ENCODE measurements at places on chromosomes 3 and 15.

- no peak for DNase-seq
Measured at GRCh38 chr15:77671362-77672056, 38.8 kb upstream of the LINGO1 start.

GRCh38 chr3:83011481-83011880 lies 1250.0 kb upstream of the GBE1 start:
- no peak for DNase-seq

DNA sequence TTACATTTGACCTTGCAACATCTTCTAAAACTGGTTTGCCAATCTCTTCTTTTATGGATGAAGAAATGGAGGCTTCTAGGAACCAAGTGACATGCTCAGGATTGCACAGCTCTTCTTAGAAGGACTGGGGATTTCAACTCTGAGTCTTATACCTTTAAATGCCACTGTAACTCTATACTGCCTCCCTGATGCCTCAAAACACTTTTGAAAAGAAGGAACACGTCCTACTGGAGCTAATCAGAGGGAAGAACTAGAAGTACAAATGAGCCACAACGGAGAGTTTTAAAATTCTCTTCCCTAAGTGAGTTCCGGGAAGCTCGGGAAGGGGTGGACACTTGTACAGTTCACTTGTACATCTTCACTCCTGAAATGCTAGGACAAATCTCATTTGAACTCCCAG lies 949 bp upstream of the MITF start:
- peak; percentile 41 for DNase-seq

DNA sequence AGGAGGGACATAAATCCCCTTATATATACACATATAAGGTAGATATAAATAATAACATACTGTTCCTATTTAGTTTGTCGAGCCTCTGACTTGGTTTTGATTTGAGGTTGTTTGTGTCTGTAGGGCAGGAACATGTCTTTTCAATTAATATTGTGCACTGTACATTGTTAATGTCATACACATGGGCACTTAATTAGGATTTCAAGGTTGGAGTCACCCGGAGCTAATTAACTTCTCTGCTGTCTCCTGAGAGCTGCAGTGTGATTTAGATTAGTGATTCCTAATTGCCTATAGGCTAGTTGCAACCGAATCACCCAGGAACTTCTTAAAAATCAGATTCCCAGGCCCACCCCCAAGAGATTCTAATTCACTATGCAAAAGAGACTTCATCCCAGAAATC lies 50.4 kb upstream of the FILIP1L start:
- no peak for DNase-seq

DNA sequence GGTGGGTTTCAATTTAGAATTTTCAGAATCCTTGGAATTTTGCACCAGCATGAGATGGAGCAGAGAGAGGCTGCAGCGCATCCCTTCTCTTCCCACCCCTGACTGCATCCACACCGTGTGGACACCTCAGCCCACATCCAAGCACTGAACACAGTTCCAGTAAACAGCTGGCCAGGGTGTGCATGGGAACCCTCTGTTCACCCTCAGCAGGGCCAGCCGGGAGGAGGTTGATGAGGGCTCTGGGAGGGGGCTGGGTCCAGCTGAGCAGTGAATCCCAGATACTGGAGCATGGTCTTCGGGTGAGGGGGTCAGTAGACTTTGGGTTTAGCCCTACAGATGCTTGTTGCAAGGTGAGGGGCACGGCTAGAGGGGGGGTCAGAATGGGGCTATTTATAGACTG lies 85.8 kb downstream of the RPLP1 start:
- no peak for DNase-seq

GRCh38 chr15:26698555-26698954 lies 74.3 kb downstream of the GABRB3 start:
- no peak for DNase-seq

GRCh38 chr3:141686466-141687291 lies 51.4 kb upstream of the RNF7 start:
- no peak for DNase-seq

DNA sequence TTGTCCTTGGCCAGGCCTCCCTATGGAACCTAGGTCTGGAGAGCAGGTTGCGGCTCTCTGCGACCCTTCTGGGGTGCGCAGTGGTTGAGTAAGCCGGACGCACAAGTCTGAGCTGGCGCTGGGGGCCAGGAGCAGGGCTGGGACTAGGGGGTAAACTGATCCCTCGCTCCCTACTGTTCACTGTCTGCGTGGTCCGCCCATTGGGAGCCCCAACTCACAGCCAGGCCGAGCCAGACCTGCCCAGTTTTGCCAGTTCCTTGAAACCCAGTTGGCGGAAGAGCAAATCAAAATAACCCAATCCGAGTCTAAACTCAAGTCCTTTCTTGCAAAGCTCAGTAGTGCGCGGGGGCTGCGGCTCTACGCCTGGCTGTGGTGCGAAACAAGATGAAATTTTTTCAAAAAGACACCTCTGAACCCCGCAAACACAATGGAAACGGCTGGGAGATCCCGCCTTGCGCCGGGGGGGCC lies 17.5 kb downstream of the RGMA start:
- no peak for DNase-seq

- peak; percentile 29 for DNase-seq
Measured at GRCh38 chr3:115074502-115074901, 72.6 kb downstream of the ZBTB20 start.

DNA sequence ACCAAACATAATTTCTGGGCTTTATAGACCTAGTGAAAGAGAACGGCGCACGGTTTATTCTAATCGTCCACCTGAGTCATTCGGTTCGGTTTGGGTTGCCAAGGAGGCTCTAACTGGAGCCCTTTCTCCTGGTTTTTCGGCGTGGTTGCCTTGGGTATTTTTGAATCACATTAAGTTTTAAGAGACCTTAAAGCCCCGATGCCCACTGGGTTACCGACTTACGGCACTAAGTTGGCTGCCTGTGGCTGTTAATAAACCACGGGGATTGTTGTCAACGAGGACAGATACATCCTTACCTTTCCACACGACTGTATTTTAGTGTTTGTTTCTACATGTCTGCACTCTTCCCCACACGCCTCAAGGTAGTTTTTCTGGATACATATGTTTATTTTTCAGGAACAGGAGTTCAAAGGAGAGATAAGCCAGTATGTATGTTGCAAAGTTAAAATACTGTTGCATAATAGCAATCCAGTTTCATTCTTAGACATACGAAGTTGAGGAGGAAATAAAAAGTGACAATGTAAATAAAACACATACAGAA lies 1.2 kb upstream of the ANP32A start:
- peak; percentile 59 for DNase-seq

DNA sequence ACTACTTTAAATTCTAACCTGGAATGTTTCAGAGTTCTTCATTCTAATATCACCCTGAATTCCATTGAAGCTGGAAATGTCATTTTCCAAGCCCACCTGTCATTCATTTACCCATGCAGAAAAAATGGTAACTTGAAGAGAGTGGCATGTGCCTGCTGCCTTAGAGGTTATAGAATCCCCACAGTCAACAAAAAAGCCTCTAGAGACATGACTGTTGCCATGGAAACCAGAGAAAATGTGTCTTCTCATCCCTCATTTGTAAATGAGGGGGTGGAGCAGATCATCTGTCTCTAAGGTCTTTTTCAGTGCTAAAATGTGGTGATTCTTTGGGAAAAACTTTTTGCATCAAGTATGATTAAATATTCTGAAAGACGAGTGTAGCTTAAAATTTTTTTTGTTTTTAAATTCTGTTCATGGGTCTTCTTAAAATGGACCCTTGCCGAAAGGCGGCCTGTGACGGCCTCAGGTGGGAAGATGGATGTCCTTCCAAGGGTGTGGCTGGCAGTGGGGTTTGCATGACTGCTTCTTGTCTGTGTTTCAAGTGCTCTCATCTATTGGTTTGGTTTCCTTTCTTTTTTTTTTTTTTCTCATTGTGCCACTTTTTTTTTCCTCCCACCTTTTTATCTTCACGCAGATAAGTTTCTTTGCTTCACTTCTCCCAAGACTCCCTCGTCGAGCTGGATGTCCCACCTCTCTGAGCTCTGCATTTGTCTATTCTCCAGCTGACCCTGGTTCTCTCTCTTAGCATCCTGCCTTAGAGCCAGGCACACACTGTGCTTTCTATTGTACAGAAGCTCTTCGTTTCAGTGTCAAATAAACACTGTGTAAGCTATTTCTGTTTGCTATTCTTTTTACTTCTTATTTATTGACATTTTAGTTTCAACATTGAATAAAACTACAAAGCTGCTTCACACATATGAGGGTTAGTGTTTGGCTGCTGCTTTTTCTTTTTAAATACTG lies 23.0 kb downstream of the TPM1 start:
- no peak for DNase-seq

DNA sequence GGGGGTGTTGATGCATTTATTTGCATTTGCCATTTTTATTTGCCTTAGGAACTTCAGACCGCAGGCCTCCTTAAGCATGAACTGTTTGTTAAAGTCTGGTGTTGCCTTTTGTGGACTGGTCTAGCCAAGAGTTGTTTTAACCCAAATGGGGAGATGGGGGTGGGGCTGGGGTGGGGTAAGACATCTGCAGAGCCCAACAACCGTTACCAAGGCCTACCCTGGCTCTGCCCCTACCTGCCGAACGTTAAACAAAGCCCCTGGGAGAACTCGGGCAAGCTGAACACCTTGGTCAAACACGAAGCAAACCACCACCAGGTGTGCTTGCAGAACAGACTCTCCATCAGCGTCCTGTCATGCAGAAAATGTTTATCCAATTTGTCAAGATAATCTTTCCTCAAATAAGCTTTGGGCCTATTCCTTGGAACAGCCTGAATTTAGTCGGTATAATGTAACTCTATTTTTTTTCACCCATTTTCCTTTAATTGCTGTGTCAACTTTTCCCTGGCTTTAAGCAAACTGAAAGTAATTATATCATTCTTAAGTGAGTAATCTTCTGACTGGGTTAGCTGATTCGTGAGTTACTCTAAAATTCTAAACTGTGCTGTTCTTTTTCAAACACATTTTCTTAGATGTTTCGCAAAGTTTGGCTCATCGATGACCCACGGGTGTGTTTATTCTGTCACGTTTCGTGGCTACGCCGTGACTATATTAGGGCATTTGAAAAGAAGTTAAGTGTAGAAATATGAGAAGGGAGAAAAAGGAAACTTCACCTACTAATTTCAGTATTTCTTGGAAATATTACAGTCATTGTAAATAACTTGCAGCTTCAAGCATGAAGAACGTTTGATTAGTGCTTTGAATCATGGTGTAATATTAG lies 127.6 kb downstream of the SOX2 start:
- DNase-seq = no peak

DNA sequence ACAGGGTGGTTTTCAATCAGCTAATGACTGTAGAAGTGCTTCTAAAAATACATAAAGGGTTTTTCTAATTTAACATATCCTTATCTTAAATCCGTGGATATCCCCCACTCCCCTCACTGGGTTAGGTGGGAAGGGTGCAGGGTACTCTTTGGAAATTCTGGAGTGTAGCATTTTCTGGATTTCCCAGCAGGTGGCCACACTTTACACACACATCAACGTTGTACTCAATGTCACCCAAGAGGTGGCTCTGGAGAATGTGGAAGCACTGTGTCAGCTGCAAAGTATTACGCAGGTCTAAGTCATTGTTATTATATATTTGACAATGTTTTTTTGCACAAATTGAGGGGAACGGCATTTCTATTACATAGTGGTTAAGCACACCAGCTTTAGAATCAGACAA lies 168.8 kb downstream of the CHDH start:
- peak; percentile 62 for DNase-seq

GRCh38 chr3:115834068-115834467 lies 210.8 kb downstream of the GAP43 start:
- no peak for DNase-seq

DNA sequence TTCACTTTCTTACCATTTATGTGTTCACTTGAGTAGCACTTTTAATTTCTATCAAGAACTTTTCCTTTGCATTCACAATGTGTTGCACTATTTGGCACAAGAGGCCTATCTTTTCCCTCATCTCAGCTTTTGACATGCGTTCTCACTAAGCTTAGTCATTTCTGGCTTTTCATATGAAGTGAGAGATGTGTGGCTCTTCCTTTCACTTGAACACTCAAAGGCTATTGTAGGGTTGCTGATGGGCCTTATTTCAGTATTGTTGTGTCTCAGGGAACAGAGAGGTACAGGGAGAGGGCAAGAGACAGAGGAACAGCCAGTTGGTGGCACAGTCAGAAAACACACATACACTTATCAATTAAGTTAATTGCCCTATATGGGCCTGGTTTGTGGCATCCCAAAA lies 127.4 kb upstream of the MLF1 start:
- DNase-seq = no peak

- no peak for DNase-seq
Measured at GRCh38 chr15:52749258-52749657, 40.9 kb downstream of the ONECUT1 start.

GRCh38 chr3:66817951-66818557 lies 180.1 kb upstream of the KBTBD8 start:
- no peak for DNase-seq

- DNase-seq = no peak
Measured at GRCh38 chr3:102790747-102791325, 356.0 kb downstream of the ZPLD1 start.

GRCh38 chr15:59166166-59166565 lies 40.5 kb upstream of the LDHAL6B start:
- no peak for DNase-seq

DNA sequence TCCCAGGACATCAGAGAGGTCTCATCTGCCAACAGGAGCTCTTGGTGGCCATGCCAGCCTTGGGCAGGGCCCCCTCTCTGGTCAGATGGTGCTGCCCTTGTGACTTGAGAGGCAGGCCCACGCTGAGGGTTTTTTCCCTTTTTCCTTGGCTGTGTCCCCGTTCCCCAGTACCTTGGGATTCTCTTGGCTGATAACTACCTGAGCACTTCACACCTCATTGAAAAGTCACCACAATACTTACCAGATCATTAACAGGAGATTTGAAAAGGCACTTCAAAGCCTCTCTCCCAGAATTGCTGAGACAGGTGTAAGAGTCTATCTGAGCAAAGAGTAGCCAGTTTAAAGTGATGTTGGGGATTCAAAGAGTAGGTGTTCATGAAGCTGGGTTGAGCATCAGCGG lies 15.1 kb upstream of the TMEM158 start:
- DNase-seq = no peak

DNA sequence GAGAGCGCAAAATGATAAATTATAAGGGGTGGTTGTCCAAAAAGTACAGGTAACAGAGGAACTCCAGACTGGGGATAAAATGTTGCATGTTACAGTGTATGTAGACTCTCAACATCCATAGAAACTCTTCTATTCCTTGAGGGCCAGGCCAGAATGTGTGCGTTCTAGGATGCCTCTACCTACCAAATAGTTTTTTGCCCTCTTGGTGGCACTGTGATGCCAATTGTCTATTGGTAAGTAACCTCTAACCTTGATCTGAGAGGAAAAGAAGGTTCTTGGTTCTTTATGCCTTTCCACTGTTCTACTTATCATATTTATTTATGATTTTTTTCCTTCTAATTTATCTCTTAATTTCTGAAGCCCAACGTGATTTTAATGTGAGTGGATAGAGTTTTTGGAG lies 424.6 kb downstream of the GRM7 start:
- DNase-seq = peak; percentile 74

DNA sequence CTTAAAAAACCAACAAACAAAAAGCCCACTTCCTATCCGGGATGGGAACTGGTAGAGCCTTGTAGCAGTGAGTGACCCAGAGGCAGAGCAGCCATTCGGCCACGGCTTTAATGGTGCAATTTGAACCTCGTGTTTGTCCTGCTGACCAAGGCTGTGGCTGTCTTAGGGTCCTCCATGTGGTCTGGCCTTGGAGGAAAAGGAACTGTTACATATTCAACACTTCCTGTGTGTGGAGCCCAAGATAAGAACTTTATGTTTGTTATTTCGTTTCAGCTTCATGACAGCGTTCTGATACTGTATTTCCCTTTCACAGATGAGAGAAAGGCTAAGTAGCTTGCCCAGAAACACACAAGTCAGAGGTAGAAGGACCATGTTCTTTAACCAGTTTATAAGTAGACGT lies 269.8 kb downstream of the SV2B start:
- peak; percentile 75 for DNase-seq
